ENCODE measurements at places on chromosomes 2 and 18.

GRCh38 chr2:68789603-68790002 lies 55.0 kb downstream of the ARHGAP25 start:
- no peak for DNase-seq

- no peak for DNase-seq
Measured at GRCh38 chr2:224033601-224034000, 5.5 kb downstream of the SERPINE2 start.

- DNase-seq: no peak
Measured at GRCh38 chr2:147204102-147204501, 640.7 kb upstream of the ACVR2A start.

DNA sequence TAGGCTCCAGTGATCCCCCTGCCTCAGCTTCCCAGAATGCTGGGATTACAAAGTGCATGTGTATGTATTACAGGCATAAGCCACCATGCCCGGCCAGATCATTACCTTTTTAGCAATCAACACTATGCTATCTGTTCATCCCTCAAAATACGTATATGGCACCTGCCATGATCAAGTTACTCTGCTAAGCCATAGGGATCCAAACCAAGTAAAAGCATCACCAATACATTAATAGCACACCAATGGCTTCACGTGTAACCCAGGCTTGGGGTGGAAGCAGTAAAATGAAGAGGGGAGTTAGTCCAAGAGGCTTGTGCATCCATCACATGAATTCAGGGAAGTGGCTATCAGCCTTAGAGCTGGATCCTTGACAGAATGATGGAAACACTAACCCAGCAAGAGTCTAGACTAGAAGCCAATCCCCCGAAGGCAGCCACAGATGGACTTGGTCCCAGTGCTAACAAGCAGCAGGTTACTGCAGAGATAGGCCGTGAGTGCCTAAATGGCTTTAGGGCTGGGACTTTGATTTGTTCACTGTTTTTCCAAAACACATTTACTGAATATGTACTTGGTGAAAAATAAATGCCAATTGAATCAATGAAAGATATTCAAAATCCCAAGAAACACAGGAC lies 11.3 kb downstream of the HDLBP start:
- DNase-seq: no peak

GRCh38 chr2:217650716-217651360 lies 352.0 kb downstream of the TNS1 start:
- DNase-seq: no peak

GRCh38 chr2:112345030-112346027 lies 69.9 kb downstream of the ZC3H6 start:
- no peak for DNase-seq

GRCh38 chr2:138121666-138122661 lies 157.7 kb downstream of the HNMT start:
- no peak for DNase-seq

- no peak for DNase-seq
Measured at GRCh38 chr2:176246331-176246730, 22.9 kb upstream of the MTX2 start.

DNA sequence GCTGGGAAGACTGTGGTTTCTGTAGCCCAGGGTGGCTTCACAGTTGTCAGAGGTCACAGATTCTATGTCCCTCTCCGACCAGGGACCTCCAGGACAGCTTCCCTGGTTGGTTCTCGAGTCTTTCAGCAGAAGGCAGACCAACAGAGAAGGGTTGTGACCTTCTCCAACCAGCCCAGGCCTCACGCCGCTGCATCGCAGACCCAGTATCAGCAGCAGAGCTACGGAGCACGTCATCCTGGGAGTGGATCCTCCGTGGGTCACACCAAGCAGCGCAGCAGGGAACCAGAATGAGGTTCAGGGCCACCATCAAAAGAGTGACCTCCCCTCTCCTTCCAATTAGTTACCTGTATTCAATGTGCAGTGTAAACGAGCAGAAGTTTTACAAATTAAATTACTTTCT lies 49.3 kb downstream of the ST3GAL5 start:
- DNase-seq: no peak

DNA sequence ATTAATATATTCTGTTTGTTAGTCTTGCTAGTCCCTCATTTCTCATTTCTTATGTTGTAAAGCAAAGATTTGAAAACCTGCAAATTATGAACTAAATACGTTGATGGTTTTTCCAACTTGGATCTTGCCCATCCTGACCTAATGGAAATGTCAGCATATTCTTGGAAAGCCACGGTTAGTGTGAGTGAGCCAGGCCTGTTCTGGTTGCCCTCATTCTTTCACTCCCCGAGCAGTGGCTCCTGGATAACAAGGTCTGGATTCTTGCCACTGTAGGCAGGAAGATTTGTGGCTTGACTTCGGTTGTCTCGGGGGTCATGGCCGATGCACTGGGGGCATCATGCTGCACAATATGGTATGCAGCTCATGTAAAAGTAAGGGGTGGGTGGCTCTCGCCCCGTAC lies 359.1 kb downstream of the MEIS1 start:
- DNase-seq: no peak

GRCh38 chr2:96769814-96770213 lies 9.1 kb downstream of the CNNM4 start:
- DNase-seq: no peak

GRCh38 chr2:239238839-239239606 lies 161.8 kb downstream of the HDAC4 start:
- no peak for DNase-seq

GRCh38 chr2:69734854-69735544 lies 6.9 kb upstream of the ANXA4 start:
- DNase-seq: no peak

- DNase-seq: no peak
Measured at GRCh38 chr2:21422724-21423522, 299.2 kb downstream of the TDRD15 start.

GRCh38 chr2:68767996-68768395 lies 33.4 kb downstream of the ARHGAP25 start:
- no peak for DNase-seq

GRCh38 chr2:51624995-51625394 lies 593.1 kb upstream of the NRXN1 start:
- no peak for DNase-seq

DNA sequence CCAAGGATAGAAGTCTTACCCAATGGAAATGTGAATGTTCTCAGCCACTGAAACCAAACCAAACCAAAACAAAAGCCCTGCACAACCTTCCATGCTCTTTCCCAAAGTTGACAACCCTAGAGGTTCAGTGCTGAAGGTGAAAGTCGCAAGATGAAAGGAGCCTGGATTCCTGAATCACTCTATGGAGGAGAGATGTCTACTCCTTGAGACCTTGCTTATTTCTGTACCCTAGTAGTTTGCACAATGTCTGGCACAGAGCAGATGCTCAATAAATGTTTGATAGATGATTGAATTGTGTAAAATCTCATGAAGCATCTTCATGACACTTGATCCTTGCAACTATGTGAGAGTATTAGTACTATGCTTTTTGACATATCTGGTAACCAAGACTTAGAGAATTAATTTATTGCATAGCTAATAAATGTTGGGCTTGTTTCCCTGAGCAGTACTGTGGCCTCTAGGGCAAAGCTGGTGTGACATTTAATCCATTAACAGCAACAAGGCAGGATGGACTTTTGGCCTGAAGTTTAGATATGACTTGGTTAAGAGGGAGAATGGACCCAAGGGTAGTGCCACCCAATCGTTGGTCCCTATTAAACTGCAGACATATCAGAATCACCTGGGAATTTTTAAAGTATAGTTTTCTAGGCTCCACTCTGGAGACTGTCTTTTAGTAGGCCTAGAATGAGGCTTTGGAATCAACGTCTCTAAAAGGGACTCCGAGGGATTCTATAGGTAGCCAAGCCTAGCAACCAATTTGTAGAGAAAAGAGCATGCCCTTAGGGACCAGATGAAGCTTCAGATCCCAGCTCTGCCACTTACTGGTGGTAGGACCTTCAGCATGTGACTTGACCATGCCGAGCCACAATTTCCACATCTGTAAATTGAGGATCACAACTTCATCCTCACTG lies 145.9 kb downstream of the DDX1 start:
- DNase-seq: no peak

DNA sequence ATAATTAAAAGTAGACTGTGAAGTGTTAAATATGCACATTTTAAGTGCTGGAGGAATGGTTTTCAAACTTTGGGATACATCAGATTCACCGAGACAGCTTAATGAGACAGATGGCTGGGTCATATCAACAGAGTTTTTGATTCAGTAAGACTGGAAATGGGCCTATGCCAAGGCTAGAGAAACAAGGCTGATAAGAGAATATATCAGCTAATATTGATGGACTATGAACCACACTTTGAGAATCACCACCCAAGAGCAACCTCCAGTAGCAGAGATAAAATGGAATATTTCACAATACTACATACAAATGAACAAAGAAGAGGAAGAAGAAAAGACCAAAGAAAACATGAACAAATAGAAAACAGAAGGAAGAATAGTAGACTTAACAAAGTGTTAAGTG lies 450.2 kb upstream of the KLHL29 start:
- DNase-seq: no peak

GRCh38 chr2:203936535-203936934 lies at the start of gene ICOS:
Gene ICOS, plus strand, starts transcription at chr2:203936763. Its CDS starts 52 bp downstream, at chr2:203936815.
- no peak for DNase-seq

DNA sequence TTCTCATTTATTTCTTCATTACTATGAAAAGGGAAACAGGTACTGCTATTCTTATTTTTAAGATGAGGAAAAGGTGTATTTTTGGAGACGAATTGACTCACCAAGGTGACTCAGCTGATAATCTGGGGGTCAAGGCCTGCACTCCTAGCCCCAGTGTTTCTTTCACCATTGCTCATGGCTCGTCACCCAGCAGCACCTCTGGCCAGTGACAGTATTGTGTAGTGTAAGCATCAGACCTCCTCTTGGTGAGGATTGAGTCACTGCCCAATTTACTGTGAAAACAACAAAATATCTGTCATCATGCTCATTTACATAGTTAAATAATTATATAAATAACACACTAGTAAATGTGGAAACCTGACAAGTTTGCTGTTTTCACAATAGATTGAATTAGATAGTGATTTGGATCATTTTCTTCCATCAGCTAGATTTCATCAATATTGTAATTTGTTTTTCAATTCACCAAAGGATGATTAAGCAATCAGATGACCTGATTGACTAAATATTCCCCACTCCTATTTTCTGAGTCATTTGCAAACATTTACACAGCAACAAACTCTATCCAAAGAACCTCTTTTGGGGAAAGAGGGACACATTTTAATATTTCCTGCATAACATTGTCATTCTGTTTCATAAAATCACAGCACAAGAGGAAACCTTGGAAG lies 492.8 kb upstream of the RAB12 start:
- no peak for DNase-seq

- DNase-seq: no peak
Measured at GRCh38 chr18:58726671-58727070, 55.4 kb downstream of the MALT1 start.

DNA sequence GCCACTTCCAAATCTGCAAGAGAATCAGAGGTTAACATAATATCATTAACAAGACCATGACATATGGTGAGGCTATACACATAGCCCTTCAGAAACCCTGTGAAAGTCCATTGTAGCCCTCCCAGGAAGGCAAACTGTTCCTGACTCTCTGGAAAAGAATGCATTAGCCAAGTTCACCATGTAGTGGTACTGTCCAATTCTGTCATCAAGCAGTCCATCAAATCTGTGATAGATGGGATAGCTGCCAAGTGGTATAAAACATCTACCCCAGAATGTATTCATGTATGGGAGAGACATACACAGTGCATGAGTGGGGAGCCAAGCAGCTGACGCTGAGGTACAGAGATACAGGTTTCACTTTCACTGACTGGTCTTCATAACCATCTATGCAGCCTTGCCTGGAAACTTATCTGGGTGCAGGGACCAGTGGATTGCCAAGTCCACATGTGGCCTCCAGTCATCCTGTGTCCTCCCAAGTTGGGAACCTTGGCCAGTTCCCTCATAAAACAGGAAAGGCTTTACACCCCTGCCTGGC lies 281.1 kb downstream of the MBD2 start:
- DNase-seq: no peak

DNA sequence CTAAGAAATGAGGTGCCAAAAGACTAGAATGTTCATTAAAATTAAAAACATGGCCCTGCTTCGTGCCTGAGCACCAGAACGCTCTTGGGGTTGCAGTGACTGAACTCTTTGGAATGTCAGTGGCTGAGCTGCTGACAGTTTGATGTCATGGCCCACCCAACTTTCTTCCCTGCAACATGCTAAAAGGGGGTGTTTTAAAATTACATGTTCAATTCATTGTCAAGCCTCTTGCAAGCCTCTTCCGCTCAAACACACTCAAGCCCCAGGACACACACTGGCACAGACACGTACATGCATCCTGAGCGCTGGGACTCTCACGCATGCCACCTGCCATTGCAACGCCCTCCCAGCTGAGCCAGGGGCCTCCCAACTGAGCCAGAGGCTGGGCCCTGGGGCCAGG lies 12.6 kb downstream of the RUFY4 start:
- DNase-seq: no peak

GRCh38 chr2:213166109-213166508 lies 14.7 kb upstream of the IKZF2 start:
- no peak for DNase-seq

GRCh38 chr2:238106339-238106697 lies 6.2 kb downstream of the ESPNL start:
- DNase-seq: peak; percentile 67

- no peak for DNase-seq
Measured at GRCh38 chr2:54701029-54701428, 22.4 kb upstream of the EML6 start.

DNA sequence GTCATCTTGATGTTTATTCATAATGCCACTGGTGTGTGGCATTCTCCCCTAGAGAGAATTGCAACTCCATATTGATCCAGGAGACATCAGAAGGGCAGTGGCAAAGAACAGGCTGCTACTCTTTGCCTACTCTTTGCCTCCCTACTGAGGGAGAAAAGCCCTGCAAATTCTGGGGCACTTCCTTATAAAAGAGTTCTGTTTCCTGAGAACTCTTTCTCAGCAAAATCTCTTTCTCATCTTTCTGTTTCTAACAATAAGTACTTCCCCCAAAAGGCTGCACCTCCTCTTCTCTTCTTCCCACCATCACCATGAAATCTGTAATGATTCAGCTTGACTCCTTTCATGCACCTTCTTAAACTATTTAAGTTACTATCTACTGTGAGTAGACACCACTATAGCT lies 270.3 kb downstream of the MREG start:
- DNase-seq: no peak

- DNase-seq: no peak
Measured at GRCh38 chr2:88058191-88058590, 2.6 kb upstream of the KRCC1 start.

GRCh38 chr2:134603966-134604365 lies 114.8 kb downstream of the TMEM163 start:
- DNase-seq: no peak

DNA sequence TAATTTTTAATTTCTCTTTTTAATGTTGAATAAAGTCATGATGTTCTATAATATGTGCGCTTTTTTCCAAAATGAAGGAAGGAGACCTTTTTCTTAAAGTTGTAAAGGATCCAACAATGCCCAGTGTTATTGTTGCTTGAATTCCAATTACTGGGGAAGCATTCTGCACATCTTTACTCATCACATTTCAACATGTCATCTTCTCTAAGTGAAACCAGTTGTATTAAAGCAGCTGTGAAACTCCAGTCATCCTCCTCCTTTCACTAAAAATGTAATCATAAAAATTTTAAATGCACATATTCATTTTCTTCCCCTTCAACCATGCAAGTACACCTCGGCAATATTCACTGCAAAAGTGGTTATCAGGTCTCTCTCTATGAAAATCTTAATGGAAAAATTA lies 722.7 kb downstream of the TSN start:
- DNase-seq: no peak

All from type B pancreatic cell (in vitro differentiated cells).